Spinal cord (tissue), 10 donors: ENCODE measurements at places on chromosomes 4 and X.
A peak's percentile ranks its signal among the peaks of the same experiment; 100 is the strongest.

DNA sequence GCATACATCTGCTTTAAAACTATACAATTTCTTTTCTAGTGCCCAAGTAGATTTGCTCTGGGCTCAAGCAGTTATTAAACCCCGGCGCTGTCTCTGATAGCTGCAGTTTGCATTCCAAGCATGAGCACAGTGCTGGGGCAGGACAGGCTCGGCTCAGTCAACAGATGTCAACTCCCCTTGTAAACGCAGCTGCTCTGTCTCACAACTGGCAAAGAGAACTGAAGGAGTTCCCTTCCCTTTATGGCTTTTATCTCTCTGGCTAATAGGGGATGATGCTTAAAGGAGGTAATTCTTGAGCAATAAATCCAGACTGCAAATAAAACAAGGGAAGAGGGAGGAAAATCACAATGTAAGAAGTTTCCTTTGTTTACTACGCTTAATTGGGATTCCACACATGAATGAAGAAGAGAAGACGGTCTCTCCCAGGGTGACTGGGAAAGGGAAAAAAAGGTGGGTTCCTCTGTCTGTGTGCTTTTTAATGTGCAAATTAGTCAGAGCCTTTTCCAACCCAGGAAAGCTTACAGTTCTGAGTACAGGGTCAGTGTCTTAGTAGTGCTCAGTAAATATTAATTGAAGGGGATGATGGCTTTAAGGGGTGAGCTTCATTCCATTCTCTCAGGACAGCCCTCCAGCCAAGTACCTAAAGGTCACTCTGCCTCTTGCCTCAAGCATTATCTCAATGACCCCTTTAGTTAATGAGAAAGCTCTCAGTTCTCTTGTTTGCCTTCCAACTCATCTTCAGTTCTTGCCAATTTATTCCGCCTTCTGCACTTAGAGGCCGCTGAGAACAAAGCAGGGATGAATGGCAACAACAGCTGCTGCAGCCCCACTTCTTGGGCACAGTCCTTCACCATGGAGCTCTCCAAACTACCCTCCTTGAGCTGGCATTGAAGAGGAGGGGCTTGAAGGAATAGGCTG, 155.7 kb upstream of the JADE1 start:
- H3K4me3 ChIP-seq: no peak overlapping the region
- H3K27ac ChIP-seq: peak overlapping the region; percentile 49
- peak; percentile 92 for DNase-seq
- H3K27me3 ChIP-seq: no peaks in the 10 kb centered on the region

DNA sequence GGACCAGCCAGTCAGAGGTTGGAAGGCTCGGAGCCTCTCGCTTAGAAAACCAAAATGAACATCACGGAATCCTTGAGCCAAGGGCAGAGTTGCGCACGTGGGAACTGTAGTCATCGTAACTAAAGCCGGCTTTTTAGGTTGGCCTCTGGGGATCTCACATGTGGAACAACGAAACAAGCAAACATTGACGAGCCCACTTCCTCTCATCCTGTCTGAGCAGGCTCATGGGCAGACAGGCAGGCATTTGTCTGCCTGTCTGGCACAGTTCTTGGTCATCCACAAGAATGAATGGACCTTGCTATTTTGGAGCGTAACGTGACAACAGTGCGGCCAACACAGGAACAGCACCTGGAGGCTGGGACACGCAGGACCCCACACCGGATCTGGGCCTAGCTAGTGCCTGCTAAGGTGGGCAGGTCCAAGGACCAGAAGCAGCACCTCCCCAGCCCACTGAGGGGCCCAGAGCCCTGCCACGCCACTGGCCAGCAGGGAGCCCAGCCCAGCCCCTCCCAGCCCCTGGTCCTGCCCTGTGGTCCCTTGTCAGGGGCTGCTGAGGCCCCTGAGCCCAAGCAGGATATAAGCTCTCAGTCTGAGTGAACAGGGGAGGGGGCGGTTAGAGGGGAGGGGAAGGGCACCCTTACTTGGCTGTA, 9.2 kb upstream of the TREX2 start:
- H3K4me1 ChIP-seq: peaks cover 25% of the 10 kb centered on the region
- no peak overlapping the region for H3K4me3 ChIP-seq
- DNase-seq: no peak
- no peaks in the 10 kb centered on the region for H3K27me3 ChIP-seq

- H3K4me1 ChIP-seq: peaks cover 52% of the 10 kb centered on the region
- peaks cover 4% of the 10 kb centered on the region for H3K27me3 ChIP-seq
Observed at GRCh38 chr4:4392501-4393183, 5.7 kb downstream of the NSG1 start.

- H3K4me1 ChIP-seq: peaks cover 20% of the 10 kb centered on the region
- H3K27ac ChIP-seq: no peak overlapping the region
- H3K36me3 ChIP-seq: no peaks in the 10 kb centered on the region
Observed at GRCh38 chrX:274904-275475, 6.2 kb upstream of the PLCXD1 start.

- H3K27ac ChIP-seq: no peak overlapping the region
- H3K36me3 ChIP-seq: no peaks in the 10 kb centered on the region
- peaks cover 2% of the 10 kb centered on the region for H3K27me3 ChIP-seq
Observed at GRCh38 chrX:29587107-29587506, 628.3 kb upstream of the MAGEB2 start.

- H3K27ac ChIP-seq: no peak overlapping the region
- H3K4me3 ChIP-seq: no peak overlapping the region
- DNase-seq: no peak
- H3K4me1 ChIP-seq: no peaks in the 10 kb centered on the region
Observed at GRCh38 chr4:108854786-108855185, 91.9 kb upstream of the ETNPPL start.

GRCh38 chr4:159483782-159484741, 381.2 kb downstream of the RAPGEF2 start:
- no peaks in the 10 kb centered on the region for H3K27me3 ChIP-seq
- H3K36me3 ChIP-seq: no peaks in the 10 kb centered on the region
- H3K27ac ChIP-seq: no peak overlapping the region
- no peak for DNase-seq
- no peaks in the 10 kb centered on the region for H3K4me1 ChIP-seq

GRCh38 chr4:153232768-153233167, 28.5 kb downstream of the TRIM2 start:
- no peak for DNase-seq
- H3K4me1 ChIP-seq: peaks cover 28% of the 10 kb centered on the region
- H3K4me3 ChIP-seq: no peak overlapping the region
- H3K36me3 ChIP-seq: no peaks in the 10 kb centered on the region
- no peaks in the 10 kb centered on the region for H3K27me3 ChIP-seq

DNA sequence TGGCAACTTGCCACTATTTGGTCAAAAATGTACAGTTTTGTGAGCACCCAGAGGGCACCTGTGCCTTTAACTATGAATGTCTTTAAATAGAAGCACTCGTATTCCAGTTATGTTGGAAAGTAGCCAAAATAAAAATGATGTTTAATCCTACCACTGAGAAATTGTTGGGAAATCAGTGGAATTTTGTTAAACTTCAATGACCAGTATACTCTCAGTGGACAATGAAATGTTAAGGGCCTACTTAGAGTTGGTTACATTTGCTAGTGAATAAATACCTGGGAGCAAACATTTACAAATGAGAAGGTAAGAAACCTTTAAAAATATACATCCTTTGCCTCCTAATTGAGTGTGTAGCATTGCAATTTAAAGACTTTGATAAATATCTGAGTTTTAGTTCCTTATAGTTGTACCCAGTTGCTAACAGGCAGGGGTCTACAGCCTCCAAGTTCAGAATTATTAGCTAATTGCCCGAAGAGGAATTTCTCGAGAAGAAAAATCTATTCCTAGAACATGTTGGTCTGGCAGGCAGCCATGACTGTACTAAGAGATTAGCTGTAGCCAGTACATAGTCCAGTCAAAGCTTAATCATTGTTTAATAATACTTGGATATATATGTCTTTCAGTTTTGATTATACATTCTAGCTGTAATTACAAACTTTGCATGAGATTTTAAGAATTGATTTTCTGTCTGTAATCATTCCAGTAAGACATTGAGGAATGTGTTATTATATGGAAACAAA, 93.2 kb downstream of the IL1RAPL2 start:
- H3K27me3 ChIP-seq: peaks cover 2% of the 10 kb centered on the region
- DNase-seq: no peak
- no peak overlapping the region for H3K27ac ChIP-seq
- no peaks in the 10 kb centered on the region for H3K4me1 ChIP-seq

- H3K36me3 ChIP-seq: no peaks in the 10 kb centered on the region
- H3K4me1 ChIP-seq: no peaks in the 10 kb centered on the region
- no peaks in the 10 kb centered on the region for H3K27me3 ChIP-seq
- H3K27ac ChIP-seq: no peak overlapping the region
- peak; percentile 1 for DNase-seq
Observed at GRCh38 chrX:51215266-51215665, 117.4 kb upstream of the NUDT10 start.

DNA sequence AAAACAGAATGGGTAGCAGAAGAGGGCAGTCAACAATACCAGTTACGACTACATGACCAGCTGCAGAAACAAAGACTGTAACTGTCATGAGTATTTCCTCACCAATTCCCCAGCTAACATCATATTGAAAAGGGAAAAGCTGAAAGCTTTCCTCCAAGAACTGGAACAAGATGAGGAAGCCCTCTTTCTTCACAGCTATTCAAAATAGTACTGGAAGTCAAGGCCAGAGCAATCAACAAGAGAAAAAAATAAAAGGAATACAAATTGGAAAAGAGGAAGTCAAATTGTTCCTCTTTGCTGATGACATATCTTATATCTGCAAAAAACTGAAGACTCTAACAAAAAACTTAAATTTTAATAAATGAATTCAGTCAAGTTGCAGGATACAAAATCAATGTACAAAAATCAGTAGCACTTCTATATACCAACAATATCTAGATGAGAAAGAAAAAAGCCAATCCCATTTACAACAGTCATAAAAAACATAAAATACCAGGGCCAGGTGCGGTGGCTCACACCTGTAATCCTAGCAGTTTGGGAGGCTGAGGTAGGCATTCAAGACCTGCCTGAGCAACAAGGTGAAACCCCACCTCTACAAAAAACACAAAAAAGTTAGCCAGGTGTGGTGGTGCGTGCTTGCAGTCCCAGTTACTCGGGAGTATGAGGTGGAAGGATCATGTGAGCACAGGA, 125.4 kb downstream of the ATP8A1 start:
- H3K4me3 ChIP-seq: no peak overlapping the region
- DNase-seq: no peak
- no peaks in the 10 kb centered on the region for H3K4me1 ChIP-seq
- H3K27me3 ChIP-seq: no peaks in the 10 kb centered on the region

DNA sequence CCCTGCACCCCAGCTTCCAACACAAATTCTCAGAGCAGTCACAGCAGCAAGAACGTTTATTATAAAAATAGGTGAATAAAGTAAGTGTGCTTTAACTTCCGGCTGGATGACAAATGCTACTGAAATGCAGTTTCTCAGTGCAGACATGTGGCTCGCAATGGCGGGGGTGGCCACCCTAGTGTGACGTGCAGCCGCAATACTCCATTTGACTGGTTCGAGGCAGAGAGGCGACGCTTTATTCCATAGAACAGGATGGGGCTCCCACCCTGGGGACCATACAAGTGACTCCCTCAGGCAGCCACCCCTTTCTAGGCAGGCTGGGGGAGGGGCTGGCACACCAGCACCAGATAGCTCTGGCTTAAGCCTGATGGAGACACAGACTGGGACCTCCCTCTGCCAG, 14.5 kb downstream of the TNIP2 start:
- H3K4me3 ChIP-seq: no peak overlapping the region
- no peak overlapping the region for H3K27ac ChIP-seq
- H3K4me1 ChIP-seq: no peaks in the 10 kb centered on the region

- peaks cover 7% of the 10 kb centered on the region for H3K27me3 ChIP-seq
- H3K4me3 ChIP-seq: no peak overlapping the region
- DNase-seq: no peak
- no peaks in the 10 kb centered on the region for H3K36me3 ChIP-seq
- no peak overlapping the region for H3K27ac ChIP-seq
- peaks cover 20% of the 10 kb centered on the region for H3K4me1 ChIP-seq
Observed at GRCh38 chrX:39601231-39602177, 496.3 kb downstream of the BCOR start.

DNA sequence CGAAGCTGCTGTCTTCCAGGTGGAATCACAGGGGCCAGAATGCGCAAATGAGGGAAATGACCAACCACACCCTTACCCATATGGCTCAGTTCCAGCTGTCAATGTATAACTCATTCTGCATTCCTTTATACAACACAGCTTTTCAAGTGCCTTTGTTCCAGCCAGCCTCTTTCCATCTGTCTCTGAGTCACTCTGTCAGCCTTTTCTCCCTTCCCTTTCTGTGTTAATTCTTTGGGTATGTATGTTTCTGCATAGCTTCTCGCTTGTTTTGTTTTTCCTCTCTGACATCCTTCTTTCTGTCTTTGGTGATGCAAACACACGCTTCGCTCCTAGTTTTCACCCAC, 54.5 kb downstream of the RS1 start:
- DNase-seq: peak; percentile 25
- H3K27ac ChIP-seq: no peak overlapping the region
- no peaks in the 10 kb centered on the region for H3K27me3 ChIP-seq
- H3K4me3 ChIP-seq: no peak overlapping the region

- no peak overlapping the region for H3K4me3 ChIP-seq
- H3K27me3 ChIP-seq: no peaks in the 10 kb centered on the region
- no peaks in the 10 kb centered on the region for H3K4me1 ChIP-seq
- peaks cover 5% of the 10 kb centered on the region for H3K36me3 ChIP-seq
Observed at GRCh38 chr4:24574236-24574635, 10.1 kb downstream of the DHX15 start.

DNA sequence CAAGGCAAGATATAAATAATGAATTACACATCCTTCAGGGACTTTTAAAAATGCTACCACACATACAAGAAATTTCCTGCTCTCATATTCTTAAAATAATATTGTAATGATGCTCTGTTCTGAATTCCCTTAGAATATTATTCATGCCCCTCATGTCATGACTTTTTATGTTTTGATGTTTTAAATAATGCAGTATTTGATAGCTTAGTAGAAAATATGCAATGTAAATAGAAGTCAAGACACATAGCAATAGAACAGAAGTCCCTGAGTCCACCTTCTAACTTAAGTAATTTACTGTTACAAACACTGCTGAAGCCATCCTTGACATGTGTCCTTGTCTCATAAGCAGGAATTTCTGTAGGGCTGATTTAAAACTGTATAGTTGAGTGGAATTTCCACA, 1071.2 kb upstream of the LCORL start:
- DNase-seq: no peak
- H3K27ac ChIP-seq: no peak overlapping the region
- H3K36me3 ChIP-seq: no peaks in the 10 kb centered on the region
- H3K27me3 ChIP-seq: no peaks in the 10 kb centered on the region
- H3K4me1 ChIP-seq: no peaks in the 10 kb centered on the region

GRCh38 chrX:1511150-1511549, 25.8 kb downstream of the P2RY8 start:
- no peak for DNase-seq
- no peaks in the 10 kb centered on the region for H3K4me1 ChIP-seq
- H3K36me3 ChIP-seq: no peaks in the 10 kb centered on the region
- no peak overlapping the region for H3K4me3 ChIP-seq
- H3K27ac ChIP-seq: no peak overlapping the region
- peaks cover 2% of the 10 kb centered on the region for H3K27me3 ChIP-seq
